Type B pancreatic cell (in vitro differentiated cells): ENCODE measurements at places on chromosomes 11 and 22.

DNA sequence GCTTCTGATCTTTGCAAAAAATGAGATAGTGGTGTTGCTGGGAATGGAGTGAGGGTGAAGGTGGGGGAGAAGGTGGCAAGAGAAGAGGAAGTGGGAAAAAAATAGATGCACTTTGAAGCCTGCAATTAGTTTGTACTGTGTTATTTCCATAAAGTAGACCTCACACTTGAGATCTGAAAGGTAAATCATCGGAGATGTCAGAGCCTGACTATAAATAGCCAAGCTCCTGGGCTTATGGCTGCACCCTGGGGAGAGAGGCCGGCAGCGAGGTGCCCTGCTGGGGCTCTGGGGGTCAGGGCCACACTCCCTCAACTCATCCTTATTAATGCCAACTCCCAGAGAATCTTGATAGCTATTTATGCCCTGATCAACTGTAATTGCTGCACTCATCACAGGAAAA lies 134.4 kb downstream of the NXPE2 start:
- peaks cover 4% of the 10 kb centered on the region for H3K27me3 ChIP-seq
- no peak overlapping the region for H3K4me3 ChIP-seq
- H3K36me3 ChIP-seq = no peaks in the 10 kb centered on the region
- H3K27ac ChIP-seq = no peak overlapping the region
- no peaks in the 10 kb centered on the region for H3K4me1 ChIP-seq

GRCh38 chr11:44065841-44066731 lies at the start of gene ACCS:
Gene ACCS, plus strand, starts transcription at chr11:44066270. Its CDS starts 1,358 bp downstream, at chr11:44067628.
- peaks cover 3% of the 10 kb centered on the region for H3K4me1 ChIP-seq
- peaks cover 8% of the 10 kb centered on the region for H3K27me3 ChIP-seq
- H3K36me3 ChIP-seq = peaks cover 9% of the 10 kb centered on the region
- DNase-seq = peak; percentile 91

- H3K36me3 ChIP-seq = no peaks in the 10 kb centered on the region
- H3K4me3 ChIP-seq = no peak overlapping the region
- H3K27me3 ChIP-seq = peaks cover 26% of the 10 kb centered on the region
- DNase-seq = no peak
- H3K27ac ChIP-seq = no peak overlapping the region
These were observed 561.0 kb downstream of the OPCML start for GRCh38 chr11:132971351-132971750.

GRCh38 chr11:108084811-108085210 lies 36.6 kb upstream of the ACAT1 start:
- no peaks in the 10 kb centered on the region for H3K27me3 ChIP-seq
- DNase-seq = no peak
- H3K4me3 ChIP-seq = no peak overlapping the region
- peaks cover 33% of the 10 kb centered on the region for H3K36me3 ChIP-seq
- H3K4me1 ChIP-seq = no peaks in the 10 kb centered on the region

DNA sequence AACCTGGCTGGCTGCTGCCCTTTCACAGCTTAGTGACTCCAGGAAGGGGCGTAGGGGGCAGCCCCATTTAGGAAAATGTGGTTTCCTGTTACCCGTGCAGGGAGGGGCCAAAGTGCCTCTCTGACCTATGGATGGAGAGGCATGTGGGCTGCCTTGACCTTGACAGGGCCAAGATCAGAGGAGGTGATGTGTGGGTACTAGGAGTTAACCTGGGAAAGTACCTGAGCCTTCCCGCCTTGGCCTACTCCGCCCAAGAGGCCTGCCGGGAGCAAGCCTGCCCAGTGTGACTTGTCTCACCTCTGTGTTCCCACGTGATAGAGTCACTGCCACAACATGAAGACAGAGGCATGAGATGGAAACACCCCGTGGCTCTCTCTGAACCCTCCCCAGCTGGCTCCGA lies 33.4 kb downstream of the GRAMD4 start:
- no peak overlapping the region for H3K4me3 ChIP-seq
- H3K36me3 ChIP-seq = peaks cover 5% of the 10 kb centered on the region
- H3K4me1 ChIP-seq = peaks cover 35% of the 10 kb centered on the region
- H3K27me3 ChIP-seq = no peaks in the 10 kb centered on the region
- no peak overlapping the region for H3K27ac ChIP-seq
- no peak for DNase-seq

GRCh38 chr11:118046051-118046963 lies 30.6 kb upstream of the TMPRSS4 start:
- H3K4me3 ChIP-seq = no peak overlapping the region
- no peaks in the 10 kb centered on the region for H3K36me3 ChIP-seq
- no peaks in the 10 kb centered on the region for H3K4me1 ChIP-seq
- peaks cover 12% of the 10 kb centered on the region for H3K27me3 ChIP-seq

DNA sequence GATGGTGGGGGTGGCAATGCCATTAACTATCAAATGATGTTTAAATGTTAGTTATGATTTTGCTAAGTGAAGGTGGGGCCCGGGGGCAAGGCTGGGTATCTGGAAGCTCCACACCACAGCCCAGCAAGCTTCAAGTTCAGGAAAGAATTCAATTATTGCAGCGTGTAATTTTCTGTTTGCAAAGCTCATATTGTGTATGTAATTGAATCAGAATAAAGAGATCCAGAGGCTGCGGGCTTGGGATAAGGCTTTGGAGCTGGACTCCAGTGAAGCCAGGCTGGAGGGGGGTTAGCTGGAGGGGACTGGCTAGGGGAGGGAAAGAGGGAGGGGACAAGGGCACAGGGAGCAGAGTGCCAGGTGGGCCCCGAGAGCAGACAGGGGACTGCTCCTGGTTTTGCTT lies 557.1 kb upstream of the CADM1 start:
- peaks cover 45% of the 10 kb centered on the region for H3K4me1 ChIP-seq
- H3K27me3 ChIP-seq = peaks cover 23% of the 10 kb centered on the region
- no peak overlapping the region for H3K4me3 ChIP-seq

DNA sequence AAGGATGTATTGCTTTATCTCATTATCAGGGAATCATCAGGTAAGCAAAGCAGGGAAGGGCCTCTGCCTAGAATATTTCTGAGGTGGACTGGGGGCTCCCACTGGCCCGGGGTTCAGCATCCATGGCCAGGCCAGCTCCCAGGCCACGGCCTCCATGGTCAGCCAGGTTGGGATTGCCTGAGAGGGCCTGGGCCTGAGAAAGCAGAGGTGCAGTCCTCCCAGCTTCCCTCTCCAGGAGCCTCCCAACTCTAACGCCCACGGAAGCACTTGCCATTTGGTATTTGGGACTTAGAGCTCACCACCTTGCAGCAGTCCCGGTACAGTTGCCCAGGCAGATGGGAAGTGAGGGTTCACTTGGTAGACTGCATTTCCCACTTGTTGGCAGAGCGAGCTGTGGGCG lies 12.7 kb downstream of the DGAT2 start:
- peaks cover 4% of the 10 kb centered on the region for H3K4me1 ChIP-seq
- no peaks in the 10 kb centered on the region for H3K36me3 ChIP-seq
- no peak overlapping the region for H3K4me3 ChIP-seq
- DNase-seq = no peak
- H3K27ac ChIP-seq = no peak overlapping the region
- H3K27me3 ChIP-seq = no peaks in the 10 kb centered on the region

- H3K27me3 ChIP-seq = peaks cover 3% of the 10 kb centered on the region
- no peak overlapping the region for H3K4me3 ChIP-seq
- H3K36me3 ChIP-seq = no peaks in the 10 kb centered on the region
- peaks cover 27% of the 10 kb centered on the region for H3K4me1 ChIP-seq
- DNase-seq = no peak
- H3K27ac ChIP-seq = no peak overlapping the region
These were observed 7.7 kb downstream of the LIF start for GRCh38 chr22:30238661-30239487.

DNA sequence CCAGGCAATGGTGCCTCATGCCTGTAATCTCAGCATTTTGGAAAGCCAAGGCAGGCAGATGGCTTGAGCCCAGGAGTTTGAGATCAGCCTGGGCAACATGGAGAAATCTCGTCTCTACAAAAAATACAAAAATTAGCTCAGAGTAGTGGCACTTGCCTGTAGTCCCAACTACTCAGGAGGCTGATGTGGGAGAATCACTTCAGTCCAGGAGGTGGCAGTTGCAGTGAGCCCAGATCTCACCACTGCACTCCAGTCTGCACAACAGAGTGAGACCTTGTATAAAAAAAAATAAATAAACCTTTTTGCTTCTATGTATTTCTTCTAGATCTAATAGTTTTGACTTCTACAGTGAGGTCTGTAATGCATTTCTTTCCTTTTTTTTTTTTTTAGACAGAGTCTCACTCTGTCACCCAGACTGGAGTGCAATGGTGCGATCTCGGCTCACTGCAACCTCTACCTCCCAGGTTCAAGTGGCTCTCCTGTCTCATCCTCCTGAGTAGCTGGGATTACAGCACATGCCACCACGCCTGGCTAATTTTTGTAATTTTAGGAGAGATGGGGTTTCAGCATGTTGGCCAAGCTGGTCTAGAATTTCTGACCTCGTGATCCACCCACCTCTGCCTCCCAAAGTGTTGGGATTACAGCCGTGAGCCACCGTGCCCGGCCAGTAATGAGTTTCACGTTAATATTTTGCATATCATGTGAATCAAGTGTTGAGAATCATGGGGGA lies 18.1 kb upstream of the RDX start:
- DNase-seq = no peak
- H3K27ac ChIP-seq = no peak overlapping the region
- H3K27me3 ChIP-seq = no peaks in the 10 kb centered on the region
- H3K4me3 ChIP-seq = no peak overlapping the region
- H3K4me1 ChIP-seq = peaks cover 34% of the 10 kb centered on the region

DNA sequence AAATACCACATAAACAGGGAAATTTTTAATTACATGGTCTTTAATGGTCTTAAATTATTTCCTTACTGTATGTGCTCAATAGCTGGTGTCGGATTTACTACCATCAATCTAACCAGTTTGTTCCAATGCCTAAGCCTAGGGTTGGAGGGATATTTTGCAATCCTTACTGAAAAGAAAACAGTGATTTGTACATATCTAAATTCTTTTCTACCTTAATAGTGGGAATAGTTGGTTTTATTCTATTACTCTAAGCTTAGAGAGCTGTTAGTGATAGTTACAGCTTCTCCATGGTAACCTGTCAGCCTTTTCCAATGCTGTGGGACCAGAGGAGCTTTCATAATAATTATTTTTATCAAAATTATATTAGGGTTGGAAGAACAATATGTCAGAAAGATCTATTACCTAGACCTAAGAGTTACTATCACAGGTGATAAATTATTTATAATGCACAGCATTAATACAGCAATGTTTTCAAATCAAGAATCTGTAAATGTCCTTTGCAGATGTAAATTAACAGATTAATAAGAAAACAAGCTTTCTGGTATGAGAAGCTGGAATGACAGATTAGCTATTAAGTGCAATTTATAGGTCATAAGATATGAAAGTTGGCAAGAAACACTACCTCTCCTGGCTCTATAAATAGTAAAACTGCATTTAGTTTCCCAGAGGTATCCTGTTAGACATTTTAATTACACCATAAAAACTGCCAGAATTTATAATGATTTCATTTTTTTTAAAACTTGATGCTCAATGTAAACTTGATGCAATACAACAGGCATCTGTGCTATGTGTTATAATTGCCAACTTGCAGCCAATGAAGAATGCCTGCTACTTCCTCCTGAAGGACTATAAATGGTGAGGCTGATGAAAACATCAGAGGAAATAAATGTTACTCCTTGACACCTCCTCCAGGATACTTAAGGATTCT lies 262.0 kb upstream of the PITPNB start:
- peaks cover 10% of the 10 kb centered on the region for H3K4me1 ChIP-seq

DNA sequence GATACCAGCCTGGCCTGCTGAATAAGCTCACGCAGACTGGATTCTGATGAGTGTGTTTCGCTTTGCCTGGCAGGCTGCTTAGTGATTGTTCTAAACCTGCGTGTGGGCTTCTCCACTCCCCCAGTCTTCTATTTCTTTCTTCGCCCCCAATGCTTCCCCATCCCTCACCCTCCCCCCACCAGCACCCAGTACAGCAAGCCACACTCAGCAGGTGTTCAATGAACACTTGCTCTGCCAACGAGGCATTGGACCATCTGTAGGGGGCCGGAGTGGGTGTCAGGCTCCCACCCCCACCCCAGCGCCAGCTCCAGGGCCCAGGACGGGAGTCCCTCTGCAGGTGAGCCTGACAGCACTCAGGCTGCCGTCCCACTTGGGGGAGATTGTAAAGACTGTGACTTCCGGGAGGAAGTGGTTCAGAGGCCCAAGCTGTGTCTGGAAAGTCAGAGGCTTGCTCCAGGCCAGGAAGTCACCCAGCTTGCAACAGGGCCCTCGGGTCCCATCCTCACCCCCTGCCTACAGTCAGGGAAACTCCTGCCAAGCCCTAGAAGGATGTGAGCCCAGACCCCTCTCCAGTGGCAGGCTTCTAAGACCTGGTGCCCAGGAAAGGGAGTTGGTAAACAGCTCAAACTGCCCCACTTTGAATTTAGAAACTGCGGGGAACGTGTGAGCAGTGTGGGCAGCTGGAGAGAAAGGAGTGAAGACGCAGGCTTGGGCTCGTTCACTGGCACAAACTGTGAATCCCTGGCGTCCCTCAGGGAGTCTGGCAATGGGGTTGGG lies 66.3 kb upstream of the PRDM11 start:
- peaks cover 14% of the 10 kb centered on the region for H3K4me1 ChIP-seq
- H3K27me3 ChIP-seq = peaks cover 28% of the 10 kb centered on the region
- no peak overlapping the region for H3K27ac ChIP-seq
- no peak for DNase-seq

DNA sequence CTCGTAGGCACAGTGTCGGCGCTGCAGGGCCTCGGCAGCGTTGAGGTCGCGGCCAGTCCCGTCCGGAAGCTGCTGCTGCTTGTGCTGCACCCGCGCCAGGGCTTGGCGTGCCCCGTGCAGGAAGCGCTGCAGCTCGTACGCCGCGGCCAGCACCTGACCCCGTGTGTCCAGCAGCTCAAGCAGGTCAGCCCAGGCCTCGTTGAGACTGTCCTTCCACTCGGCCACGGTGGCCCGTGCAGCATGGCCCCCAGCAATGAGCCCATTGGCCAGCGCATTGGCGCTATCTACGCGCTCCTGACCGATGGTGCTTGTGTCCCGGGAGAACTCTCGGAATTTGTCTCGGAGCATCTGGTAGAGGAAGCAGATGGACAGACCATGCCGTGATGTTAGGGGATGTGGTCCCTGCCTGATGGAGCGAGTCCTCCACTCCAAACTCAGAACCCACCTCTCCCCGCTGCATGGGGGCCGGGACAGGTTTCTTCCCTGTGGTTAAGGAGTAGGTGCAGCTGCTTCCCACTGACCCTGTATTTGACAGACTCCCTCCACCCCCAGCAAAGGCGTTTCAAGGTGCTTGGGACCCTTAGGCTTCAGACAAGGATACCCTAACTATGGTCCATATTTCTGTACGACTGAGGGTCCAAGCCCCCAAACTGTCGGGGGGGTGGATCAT lies 13.8 kb upstream of the RBM4B start:
- DNase-seq = no peak
- H3K36me3 ChIP-seq = peaks cover 7% of the 10 kb centered on the region
- H3K4me3 ChIP-seq = no peak overlapping the region
- H3K27ac ChIP-seq = no peak overlapping the region

GRCh38 chr22:23281406-23282088 lies 101.2 kb downstream of the BCR start:
- H3K27ac ChIP-seq = no peak overlapping the region
- no peaks in the 10 kb centered on the region for H3K4me1 ChIP-seq
- H3K36me3 ChIP-seq = no peaks in the 10 kb centered on the region
- no peaks in the 10 kb centered on the region for H3K27me3 ChIP-seq

DNA sequence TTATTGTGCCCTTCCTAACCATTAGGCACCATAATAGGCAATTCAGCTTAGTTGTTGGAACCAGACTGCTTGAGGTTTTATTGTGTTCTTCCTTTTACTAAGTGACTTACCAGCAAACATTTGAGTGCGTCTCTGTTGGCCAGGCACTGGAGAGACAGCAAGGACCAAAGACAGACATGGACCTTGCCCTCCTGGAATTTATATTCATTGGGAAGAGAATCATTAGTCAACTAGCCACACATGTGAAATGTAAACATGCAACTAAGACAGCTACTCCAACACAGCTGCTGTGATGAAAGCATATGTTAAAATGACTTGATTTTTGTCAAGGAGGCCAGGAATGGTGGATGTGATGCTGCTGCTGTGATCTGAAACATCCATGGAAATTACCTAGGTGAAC lies 106.4 kb downstream of the TRAF6 start:
- no peak overlapping the region for H3K27ac ChIP-seq
- H3K36me3 ChIP-seq = peaks cover 6% of the 10 kb centered on the region
- H3K27me3 ChIP-seq = peaks cover 11% of the 10 kb centered on the region
- DNase-seq = no peak
- peaks cover 6% of the 10 kb centered on the region for H3K4me1 ChIP-seq
